ENCODE measurements at places on chromosomes 6 and 20. TPM values are rescaled to one million over a fixed set of nuclear protein-coding genes. Genes with fewer than 3 reads are reported as not detected.

CABLES2 gene
- total RNA-seq: 8.0 TPM

TMEM170B gene
- 5.2 TPM for total RNA-seq

ARMC2 gene
- 9.2 TPM for total RNA-seq

TMEM74B gene
- 5.6 TPM for total RNA-seq

GNRH2 gene
- total RNA-seq: not detected

CCN6 gene
- total RNA-seq: not detected

ADGB gene
- not detected for total RNA-seq

OPRL1 gene
- total RNA-seq: 0.21 TPM

PLEKHG1 gene
- 6.6 TPM for total RNA-seq

SALL4 gene
- not detected for total RNA-seq

THEMIS gene
- total RNA-seq: 0.77 TPM

SGK2 gene
- 0.49 TPM for total RNA-seq

SLC22A1 gene
- total RNA-seq: not detected

DNA sequence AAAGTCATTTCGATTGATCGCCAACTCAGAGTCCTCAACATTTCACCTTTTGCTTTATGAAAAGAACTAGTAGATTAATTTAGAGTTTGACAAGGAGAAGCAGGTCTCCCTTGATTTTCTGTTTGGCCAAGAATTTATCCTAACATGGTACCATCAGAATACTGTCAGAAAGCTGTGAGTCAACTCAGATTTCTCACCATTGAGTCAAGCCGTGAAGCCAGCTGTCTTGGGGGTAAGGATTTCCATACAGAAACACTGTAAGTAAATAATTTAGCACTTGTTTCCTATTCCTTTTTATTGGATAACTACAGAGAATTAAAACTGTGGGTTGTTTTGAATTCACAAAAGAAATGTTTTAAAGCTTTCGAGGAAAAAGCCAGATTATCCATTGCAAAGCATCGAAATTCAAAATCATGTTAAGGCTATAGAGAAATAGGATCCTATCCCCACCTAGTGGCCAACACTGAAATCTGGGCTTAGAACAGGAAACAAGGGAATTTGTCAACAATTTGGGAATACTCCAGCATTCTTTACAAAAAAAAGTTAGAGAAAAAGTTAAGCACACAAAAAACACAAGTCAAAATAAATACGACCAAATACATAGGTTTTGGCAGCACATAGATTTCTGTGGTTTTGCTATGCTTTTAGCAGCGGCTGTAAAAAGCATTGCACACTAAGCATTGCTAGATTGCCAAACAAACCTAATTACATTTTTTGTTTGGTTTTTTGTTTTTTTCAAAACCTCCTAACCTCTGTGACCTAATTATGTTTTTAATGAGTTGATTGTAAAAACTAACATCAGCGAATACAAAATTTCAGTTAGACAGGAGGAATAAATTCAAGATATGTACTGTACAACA lies 44.2 kb downstream of the COL11A2 start:
- no peak for DNase-seq

DNA sequence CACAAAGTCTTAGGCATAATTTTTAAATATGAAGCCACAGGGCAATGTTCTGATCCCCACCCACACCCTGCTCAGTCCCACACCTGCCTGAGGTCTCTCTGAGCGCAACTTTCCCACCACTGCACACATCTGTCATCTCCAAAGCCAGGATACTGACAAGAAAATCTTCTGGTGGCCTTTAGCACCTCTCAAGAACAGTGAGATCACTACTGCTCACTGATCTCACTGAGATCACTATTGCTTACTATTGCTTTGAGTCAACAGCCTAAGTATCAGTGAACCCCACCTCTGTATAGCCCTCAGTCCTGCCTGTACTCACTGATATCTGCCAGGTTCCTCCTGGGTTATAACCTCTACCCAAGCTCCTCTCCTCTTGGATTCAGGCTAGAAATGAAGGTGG lies 6.4 kb downstream of the TNFRSF21 start:
- no peak for DNase-seq

DNA sequence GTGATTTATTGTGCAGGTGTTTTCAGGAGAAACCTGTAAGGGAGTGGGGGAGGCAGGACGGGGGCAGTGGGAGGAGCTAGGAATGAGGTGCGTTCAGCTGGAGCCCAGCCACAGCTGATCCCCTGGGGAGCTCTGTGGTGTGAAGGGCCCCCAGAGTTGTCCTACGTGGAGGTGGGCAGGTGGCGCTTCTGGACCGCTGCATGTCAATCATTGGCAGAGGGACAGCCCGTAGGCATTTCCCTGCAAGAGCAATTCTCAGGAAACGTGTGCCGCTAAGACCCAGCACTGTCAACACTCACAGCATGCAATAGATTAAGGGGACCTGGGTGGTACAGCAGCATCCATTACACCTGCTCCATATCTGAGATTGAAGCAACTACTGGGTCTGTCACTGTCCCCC lies 88.0 kb downstream of the PRND start:
- no peak for DNase-seq

- no peak for DNase-seq
These were observed 34.9 kb upstream of the MTHFD1L start for GRCh38 chr6:150830439-150831165.

GRCh38 chr6:150452428-150453243 lies 83.8 kb downstream of the IYD start:
- DNase-seq: peak; percentile 69

- peak; percentile 81 for DNase-seq
These were observed 76.6 kb downstream of the SLX4IP start for GRCh38 chr20:10511509-10512251.

- DNase-seq: no peak
These were observed 299.8 kb downstream of the LRFN2 start for GRCh38 chr6:40287296-40287850.

- DNase-seq: no peak
These were observed 20.0 kb upstream of the UBE2J1 start for GRCh38 chr6:89372506-89372901.

DNA sequence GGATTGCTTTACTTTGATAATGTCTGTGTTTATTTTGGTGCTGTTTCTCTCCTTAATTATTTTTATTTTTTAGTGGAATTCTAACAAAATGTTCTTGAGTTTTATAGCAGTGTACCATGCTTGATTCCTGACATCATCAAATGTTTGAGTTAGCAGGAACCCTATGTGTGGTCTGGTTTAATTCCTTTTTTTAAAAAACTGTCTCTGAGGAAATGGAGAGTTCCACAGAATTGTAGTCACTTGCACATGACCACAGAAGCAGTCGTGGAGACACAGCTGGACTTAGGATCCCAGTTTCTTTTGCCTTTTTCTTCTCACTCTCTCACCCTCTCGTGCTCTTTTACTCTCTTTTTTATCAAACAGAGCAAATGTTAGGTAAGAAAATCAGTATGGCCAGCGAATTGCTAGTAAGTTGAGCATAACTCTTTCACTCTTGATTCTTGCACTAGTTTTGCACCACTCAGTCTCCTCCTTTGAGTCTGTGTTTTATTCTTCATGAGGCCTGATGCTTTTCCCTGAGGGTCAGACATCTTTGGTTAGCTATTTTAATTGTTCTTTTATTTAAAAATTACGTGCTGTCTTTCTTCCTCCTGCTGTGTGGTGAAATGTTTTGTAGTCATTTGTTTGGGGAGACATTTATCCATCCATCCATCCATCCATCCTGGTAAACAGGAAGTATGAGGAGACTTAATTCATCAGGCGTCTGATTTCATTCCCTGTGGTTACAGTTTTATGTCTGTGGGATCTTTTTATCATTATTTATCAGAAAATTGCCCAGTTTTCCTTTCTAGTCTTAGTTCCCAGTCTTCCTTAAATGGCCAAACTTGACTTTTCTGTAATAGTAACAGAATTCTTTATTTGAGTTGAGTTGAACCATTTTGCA lies 83.0 kb downstream of the SCAF8 start:
- no peak for DNase-seq

All from heart left ventricle (tissue), 16 donors.